Suppressor macrophage treated with lipopolysaccharide for 1 hour (primary cell): ENCODE measurements at places on chromosomes 2 and 18.

- DNase-seq: peak; percentile 14
Measured at GRCh38 chr18:8469544-8470130, 139.6 kb upstream of the RAB12 start.

DNA sequence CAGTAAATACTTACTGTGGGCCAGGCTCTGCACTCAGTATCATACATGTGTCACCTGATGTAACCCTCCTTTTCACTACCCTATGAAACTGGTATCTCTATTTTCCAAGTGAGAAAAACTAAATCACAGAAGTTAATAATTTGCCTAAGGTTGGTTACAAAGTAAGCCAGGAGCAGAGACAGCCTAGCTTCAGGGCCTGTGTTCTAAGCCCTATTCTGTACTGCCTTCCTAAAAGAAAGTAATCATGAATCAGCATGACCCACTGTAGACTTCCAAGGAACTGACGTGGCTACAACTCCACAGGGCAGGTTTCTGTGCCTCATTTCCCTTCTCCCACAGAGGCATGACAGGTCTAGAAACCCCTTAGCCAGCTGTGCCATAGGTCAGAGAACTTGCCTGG lies 14.3 kb downstream of the ZNF142 start:
- no peak for DNase-seq

DNA sequence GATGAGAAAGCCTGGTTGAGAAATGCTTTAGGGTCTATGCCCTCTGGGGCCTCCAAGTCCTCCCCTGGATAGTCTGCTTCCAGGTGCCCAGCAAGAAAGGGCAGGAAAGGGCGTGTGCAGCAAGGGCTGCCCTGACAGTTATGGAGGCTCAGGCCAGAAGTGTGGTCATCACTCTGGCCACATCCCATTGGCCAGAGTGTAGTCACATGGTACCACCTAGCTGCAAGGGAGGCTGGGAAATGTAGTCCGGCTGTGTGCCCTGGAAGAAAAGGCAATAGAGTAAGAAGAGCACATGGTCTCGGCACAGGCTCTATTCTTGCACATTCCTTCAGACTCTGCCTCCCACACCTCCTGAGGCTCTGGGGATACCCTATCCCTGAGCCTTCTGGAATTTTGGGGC lies 35.7 kb downstream of the ODC1 start:
- peak; percentile 51 for DNase-seq

- peak; percentile 76 for DNase-seq
Measured at GRCh38 chr2:201084863-201085262, 13.1 kb downstream of the NDUFB3 start.

DNA sequence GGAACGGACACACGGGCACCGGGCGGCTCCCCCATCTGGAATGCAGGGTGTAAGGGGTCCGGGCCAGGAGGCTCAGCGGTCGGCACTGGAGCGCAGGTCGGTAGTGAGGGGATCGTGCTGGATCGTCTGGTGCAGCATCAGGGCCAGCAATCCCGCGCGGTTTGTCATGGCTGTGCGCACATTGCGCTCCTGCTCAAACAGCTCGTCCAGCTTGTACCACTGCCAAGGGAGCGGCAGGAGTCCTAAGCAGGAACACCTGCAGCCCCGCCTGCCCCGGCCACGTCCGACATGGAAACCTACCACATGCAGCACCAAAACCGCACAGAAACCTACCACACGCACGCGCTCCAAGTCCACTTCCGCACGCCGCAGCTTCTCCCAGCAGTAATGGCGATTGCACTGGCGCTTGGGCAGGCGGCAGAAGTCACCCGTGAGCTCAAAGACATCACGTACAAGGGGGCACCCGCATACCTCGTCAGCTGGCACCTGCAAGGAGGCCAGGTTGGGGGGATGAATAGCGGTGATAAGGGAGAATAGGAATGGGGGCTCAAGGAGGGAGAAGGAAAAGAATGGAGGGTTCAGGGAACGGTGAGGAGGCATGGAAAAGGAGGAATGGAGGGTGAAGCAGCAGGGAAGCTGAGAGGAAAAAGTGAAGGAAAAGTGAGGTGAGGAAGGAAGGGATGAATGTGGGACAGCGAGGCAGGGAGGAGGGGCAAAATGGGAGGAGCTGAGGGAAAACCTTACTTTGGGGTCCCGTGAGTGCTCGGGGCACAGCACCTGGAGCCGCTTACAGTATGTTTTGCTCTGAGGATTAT lies 1.4 kb upstream of the MBD1 start:
- DNase-seq: no peak

- DNase-seq: no peak
Measured at GRCh38 chr2:190994148-190994547, 19.8 kb downstream of the STAT1 start.

GRCh38 chr2:239315308-239315707 lies 85.5 kb downstream of the HDAC4 start:
- DNase-seq: no peak

GRCh38 chr18:22167091-22167470 lies 2.3 kb upstream of the GATA6 start:
- DNase-seq: no peak

GRCh38 chr2:147845411-147845971 lies 662 bp downstream of the ACVR2A start:
- peak; percentile 24 for DNase-seq

DNA sequence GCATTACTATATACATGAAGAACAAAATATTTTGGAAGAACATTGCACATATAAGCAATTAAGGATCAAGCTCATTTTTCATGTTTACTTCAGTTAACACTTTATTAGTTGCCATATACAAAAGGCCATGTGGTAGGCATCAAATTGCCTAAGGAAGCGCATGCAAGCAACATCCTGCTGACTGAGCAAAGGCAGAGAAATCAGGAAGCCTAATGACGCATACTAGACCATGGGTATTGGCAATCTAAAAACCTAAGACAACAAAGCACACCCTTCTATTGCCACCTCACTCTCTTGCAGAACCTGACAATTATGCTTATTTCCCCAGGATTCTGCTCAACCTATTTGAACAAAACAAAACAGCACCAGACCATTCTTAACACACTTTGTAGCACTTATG lies 171.9 kb downstream of the STK39 start:
- DNase-seq: peak; percentile 5

DNA sequence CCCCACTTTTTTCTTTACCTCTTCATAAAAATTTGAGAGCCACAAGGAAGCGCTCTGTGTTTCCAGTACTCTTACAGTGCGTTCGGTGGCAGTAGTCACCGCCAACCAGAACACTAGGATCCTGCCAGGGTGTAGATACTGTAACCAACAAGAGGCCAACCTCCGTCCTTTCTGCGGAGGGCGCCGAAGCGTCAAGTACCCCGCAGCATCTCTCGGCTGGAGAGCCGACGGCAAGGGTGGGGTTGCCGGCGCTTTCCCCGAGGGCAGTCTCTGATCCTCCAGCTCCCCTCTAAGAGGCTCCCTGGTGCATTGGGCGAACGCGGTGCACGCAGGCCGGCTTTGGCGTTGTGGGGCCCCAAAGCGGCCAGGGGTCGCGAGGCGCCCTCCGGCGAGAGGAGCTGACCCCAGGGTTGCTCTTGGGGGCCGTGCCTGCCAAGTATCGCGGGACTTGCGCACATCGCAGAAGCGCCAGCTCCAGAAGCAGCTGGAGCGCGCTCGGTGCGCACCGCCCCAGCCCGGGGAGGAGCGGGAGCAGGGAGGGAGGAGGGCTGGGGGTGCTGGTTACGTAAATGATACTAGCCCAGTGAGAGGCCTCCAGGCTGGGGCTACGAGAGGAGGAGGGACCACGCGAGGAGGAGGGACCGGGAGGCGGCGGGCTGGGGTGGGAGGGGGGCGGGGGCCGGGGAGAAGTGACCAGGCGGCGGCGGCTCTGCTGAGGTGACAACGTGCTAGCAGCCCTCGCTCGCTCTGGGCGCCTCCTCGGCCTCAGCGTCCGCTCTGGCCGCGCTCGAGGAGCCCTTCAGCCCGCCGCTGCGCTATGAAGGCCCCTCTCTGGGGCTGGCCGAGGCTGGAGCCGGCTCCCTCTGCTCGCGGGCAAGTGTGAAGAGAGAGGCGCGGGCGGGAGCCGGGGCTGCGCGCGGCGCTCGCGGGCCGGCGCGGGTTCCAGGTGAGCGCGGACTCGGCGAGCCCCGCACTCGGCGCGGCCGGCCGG lies at the start of gene GALNT13:
TSS of gene GALNT13 (plus strand) at position 692 of the 991 bp plus-strand sequence.
- no peak for DNase-seq

- no peak for DNase-seq
Measured at GRCh38 chr2:146323564-146323963, 1521.3 kb upstream of the ACVR2A start.
